ENCODE measurements at places on chromosomes 1 and 21. TPM values are rescaled to one million over a fixed set of nuclear protein-coding genes. Genes with fewer than 3 reads are reported as not detected.
A peak's percentile ranks its signal among the peaks of the same experiment; 100 is the strongest.

The TMEM240 gene
- 1.5 TPM for total RNA-seq

The IQGAP3 gene
- not detected for total RNA-seq

The SARS1 gene
- total RNA-seq: 122 TPM

GRCh38 chr21:25895565-25896205 lies 160.9 kb downstream of the GABPA start:
- H3K36me3 ChIP-seq: no peaks in the 10 kb centered on the region
- no peaks in the 10 kb centered on the region for H3K4me1 ChIP-seq
- no peaks in the 10 kb centered on the region for H3K27me3 ChIP-seq
- peak; percentile 43 for DNase-seq

DNA sequence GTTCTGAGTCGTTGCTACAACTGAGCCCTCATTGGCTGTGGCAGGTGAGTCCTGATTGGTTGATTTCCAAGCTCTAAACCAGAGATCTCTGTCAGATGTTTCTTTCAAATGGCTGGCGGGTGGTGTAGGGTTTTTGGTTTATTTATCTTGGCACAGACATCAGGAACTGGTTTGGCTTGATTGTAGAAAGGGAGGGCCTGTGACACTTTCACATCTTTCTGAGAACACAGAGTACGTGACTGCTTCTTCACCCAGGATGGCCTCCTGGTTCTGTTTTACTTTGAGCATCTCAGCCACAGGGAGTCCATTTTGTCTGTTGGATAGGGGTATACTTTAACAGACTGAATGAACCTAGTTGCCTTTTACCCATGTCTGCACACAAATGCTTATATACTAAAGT lies 89.4 kb upstream of the GPR52 start:
- no peaks in the 10 kb centered on the region for H3K36me3 ChIP-seq
- DNase-seq: no peak
- H3K4me1 ChIP-seq: no peaks in the 10 kb centered on the region
- H3K27ac ChIP-seq: no peak overlapping the region

DNA sequence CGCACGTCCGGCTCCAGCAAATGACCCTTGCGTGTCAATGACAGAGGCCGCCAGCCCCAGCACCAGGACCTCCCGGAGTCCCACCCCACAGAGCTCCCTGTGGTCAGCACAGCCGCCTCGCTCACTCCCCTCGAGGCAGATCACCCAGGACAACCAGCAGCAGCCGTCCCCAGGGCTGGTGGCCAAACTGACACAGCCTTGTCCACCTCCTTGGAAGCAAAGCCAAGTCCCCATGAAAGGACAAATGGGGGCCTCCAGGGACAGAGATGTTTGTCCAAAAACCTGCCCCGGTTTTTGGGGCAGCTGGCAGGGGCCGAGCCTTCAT lies 2.1 kb downstream of the KRTAP10-10 start:
- no peak overlapping the region for H3K4me3 ChIP-seq
- H3K4me1 ChIP-seq: no peaks in the 10 kb centered on the region
- H3K27ac ChIP-seq: no peak overlapping the region
- no peaks in the 10 kb centered on the region for H3K36me3 ChIP-seq

- no peak overlapping the region for H3K4me3 ChIP-seq
- H3K27me3 ChIP-seq: no peaks in the 10 kb centered on the region
- H3K27ac ChIP-seq: no peak overlapping the region
- peaks cover 45% of the 10 kb centered on the region for H3K36me3 ChIP-seq
- DNase-seq: peak; percentile 13
Measured at GRCh38 chr21:41366522-41367151, 4.8 kb downstream of the MX2 start.

- H3K36me3 ChIP-seq: peaks cover 4% of the 10 kb centered on the region
- no peak overlapping the region for H3K4me3 ChIP-seq
- H3K27me3 ChIP-seq: no peaks in the 10 kb centered on the region
- DNase-seq: no peak
Measured at GRCh38 chr1:161180639-161181038, 3.3 kb upstream of the B4GALT3 start.

- no peaks in the 10 kb centered on the region for H3K27me3 ChIP-seq
- no peak for DNase-seq
- H3K4me1 ChIP-seq: no peaks in the 10 kb centered on the region
- H3K36me3 ChIP-seq: no peaks in the 10 kb centered on the region
- no peak overlapping the region for H3K4me3 ChIP-seq
Measured at GRCh38 chr1:59368008-59368670, 71.2 kb downstream of the FGGY start.

DNA sequence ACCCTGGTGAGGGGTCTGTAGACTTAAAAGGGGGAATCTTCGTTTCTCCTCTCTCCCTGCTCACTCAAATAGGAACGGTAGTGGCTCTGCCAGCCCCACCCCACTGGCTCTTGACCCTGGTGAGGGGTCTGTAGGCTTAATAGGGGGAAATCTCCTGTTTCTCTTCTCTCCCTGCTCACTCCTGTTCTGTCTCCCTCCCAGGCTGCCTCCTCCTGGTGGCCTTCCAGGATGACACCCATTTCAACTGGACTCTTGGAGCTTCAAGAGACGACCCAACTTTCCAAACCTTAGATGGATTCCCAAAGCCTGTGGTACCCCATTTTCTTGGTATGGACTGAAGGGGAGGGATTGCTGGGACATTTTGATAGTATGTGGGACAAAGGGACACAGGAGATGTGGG lies 1.4 kb upstream of the EPHB2 start:
- no peak overlapping the region for H3K27ac ChIP-seq
- H3K4me1 ChIP-seq: peaks cover 16% of the 10 kb centered on the region
- peaks cover 35% of the 10 kb centered on the region for H3K27me3 ChIP-seq
- DNase-seq: no peak

DNA sequence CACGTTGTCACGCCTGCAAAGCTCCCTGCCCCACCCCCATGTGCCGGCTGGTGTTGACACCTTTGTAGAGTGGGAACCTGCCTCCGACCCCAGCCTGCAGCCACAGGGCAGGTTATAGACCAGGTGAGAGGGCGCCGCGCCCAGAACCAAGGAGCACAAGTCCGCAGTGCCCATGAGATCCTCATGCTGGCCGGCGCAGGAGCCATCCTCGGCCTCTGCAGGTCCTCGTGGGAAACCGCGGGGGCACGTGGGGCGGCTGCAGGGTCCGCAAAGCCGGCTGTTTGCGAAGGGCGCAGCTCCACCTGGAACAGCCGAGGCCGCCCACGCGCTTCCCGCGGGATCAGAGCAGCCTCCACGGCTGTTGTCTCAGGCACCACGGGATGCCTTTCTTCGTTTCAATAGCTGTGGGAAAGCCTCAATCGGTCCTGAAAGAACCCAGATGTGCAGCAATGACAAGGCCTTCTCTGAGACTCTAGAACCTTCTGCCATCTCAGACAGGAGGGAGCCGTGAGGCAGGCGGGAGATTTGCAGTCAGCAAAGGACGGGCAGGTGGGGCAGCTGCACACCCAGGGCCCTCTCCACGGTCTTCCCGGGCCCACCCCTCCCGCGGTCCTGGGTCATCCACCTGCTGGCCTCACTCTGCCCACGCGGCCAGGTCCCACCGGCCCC lies 29.9 kb downstream of the POFUT2 start:
- H3K27me3 ChIP-seq: no peaks in the 10 kb centered on the region
- H3K4me3 ChIP-seq: no peak overlapping the region
- DNase-seq: no peak
- H3K27ac ChIP-seq: no peak overlapping the region
- H3K36me3 ChIP-seq: no peaks in the 10 kb centered on the region
